Activated T-cell treated with anti-CD3 and anti-CD28 coated beads for 48 hours (primary cell): ENCODE measurements at places on chromosomes 2 and 18.

- DNase-seq = no peak
Measured at GRCh38 chr2:127208313-127208712, 11.8 kb downstream of the CYP27C1 start.

GRCh38 chr2:192196421-192197194 lies 1.9 kb upstream of the TMEFF2 start:
- DNase-seq = no peak

DNA sequence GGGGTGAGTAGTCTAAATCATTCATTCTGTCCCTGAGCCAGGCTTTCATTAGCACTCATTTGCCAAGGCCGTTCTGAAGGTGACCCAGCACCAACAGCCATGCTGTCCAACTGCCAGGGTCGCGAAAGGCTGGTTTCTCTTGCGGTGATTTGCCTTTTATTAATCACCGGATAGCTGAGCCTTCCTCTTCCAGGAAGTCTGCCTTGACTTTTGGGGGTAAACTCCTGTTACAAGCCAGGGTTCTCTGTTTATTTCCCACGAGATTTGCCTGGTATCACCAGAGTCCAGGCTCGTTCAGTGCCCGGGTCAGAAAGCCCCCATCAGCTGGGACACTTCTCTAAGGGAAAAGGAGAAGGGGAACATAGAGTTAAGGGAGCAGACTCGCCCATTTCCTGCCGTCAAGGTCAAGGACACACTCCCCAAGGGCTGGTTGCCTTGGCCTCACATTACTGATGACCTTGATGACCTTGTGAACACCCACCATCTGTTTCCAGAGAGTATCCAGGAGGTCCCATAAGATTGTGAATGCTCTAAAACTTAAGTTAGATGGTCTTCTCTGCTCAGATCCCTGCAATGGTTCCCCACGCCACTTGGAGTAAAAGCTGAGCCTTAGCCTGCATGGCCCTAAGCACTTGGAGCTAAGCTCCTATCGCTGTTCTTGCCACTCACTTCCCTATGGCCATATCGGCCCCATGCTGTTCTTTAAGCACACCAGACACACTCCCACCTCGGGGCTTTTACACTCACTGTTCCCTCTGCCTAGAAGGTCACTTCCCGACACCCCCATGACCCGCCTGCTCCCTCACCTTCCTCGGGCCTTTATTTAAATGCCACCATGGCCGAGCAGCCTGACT lies 118.0 kb upstream of the STPG4 start:
- DNase-seq = no peak

GRCh38 chr2:215002500-215002899 lies 135.9 kb downstream of the ABCA12 start:
- DNase-seq = no peak

GRCh38 chr18:32695534-32695933 lies 77.3 kb downstream of the KLHL14 start:
- DNase-seq = no peak

GRCh38 chr18:78123144-78123909 lies 856.3 kb upstream of the SALL3 start:
- DNase-seq = no peak

GRCh38 chr2:55618025-55618274 lies 528 bp upstream of the PPP4R3B start:
- DNase-seq = no peak

DNA sequence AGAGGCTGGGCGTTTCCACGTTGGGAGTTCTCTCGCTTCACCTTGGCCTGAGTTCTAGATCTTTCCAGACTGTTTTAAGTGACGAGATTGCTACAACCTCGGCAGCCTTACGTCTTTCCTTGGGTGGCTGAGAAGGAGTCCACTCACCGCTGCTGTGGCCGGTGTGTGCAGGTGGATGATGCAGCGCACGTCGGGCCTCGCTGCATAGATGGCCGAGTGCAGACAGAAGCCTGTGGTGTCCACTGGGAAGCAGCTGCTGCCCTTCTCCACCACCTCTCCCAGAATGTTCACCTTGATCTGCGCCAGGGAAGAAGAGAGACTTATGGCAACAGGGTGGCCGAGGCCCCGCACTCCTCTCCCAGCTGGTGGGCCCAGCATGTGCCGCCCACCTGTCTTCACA lies 75.7 kb downstream of the ADD2 start:
- no peak for DNase-seq

GRCh38 chr18:45686891-45687611 lies 36.9 kb upstream of the SLC14A1 start:
- DNase-seq = peak; percentile 27

- DNase-seq = no peak
Measured at GRCh38 chr2:119478188-119478977, 45.9 kb downstream of the SCTR start.

- DNase-seq = no peak
Measured at GRCh38 chr2:176068419-176068832, 15.3 kb downstream of the EVX2 start.

- no peak for DNase-seq
Measured at GRCh38 chr18:22172120-22172582, 2.8 kb downstream of the GATA6 start.

DNA sequence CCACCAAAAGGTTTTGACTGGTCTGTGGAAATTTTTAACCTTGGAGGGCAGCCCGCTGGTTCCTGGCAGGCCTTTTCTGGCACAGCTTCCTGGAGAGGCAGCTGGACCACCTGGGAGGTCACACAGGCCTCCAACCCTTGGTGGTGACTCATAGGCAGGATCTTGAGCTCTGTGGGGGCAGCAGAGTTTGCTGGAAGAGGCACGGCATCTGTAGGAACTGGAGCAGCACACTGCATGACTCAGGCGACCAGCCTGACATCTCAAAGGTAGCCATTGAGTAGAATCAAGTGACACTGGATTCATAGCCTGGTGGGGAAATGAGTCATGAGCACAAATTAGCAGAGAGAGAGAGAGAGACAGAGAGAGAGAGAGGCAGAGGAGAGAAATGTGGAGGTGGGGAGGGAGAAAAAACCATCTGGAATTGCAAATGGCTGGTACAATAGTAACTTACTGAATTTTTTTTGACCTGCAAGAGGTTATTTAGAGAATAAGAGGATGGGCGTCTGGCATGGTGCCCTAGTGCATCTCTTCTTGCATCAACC lies 57.4 kb downstream of the TRPM8 start:
- DNase-seq = peak; percentile 14

- no peak for DNase-seq
Measured at GRCh38 chr2:102975996-102976975, 214.5 kb downstream of the TMEM182 start.

DNA sequence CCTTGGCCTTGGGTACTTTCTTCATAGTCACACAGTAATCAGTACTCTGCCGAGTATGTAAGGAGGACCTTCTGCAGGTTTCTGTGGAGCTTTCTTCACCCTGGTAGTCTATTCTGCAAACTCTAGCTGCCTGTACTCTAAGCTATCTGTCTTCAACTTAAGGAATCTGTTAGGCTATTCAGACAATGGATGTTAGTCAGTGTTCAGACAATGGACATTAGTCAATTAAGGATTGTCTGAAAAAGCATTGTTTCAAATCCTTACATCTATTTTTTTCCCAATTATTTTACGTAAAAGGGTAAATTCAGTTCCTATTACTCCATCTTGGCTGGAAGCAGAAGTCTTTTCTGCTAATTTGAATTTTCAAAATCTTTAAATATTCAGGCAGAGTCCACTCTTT lies 75.7 kb downstream of the WDR7 start:
- DNase-seq = no peak

- no peak for DNase-seq
Measured at GRCh38 chr2:11056614-11057013, 98.7 kb upstream of the SLC66A3 start.

DNA sequence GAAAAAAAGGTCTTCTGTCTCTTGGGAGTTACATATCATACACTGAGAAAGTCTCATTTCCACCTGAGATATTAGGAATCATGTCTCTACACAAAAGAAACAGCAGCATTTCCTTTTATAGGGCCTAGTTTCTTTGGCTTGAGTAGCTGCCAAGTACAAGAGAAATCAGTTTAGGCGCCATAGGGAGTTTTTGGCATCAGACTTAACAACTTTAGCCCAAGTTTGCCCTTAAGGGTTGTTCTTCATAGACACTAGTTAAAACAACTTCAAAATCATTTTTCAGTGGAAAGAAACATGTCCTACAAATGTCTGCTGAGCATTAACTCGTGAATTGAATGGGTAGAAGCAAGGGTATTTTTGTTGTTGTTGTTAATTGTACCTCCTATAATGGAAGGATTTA lies 587.0 kb upstream of the DSEL start:
- DNase-seq = no peak

DNA sequence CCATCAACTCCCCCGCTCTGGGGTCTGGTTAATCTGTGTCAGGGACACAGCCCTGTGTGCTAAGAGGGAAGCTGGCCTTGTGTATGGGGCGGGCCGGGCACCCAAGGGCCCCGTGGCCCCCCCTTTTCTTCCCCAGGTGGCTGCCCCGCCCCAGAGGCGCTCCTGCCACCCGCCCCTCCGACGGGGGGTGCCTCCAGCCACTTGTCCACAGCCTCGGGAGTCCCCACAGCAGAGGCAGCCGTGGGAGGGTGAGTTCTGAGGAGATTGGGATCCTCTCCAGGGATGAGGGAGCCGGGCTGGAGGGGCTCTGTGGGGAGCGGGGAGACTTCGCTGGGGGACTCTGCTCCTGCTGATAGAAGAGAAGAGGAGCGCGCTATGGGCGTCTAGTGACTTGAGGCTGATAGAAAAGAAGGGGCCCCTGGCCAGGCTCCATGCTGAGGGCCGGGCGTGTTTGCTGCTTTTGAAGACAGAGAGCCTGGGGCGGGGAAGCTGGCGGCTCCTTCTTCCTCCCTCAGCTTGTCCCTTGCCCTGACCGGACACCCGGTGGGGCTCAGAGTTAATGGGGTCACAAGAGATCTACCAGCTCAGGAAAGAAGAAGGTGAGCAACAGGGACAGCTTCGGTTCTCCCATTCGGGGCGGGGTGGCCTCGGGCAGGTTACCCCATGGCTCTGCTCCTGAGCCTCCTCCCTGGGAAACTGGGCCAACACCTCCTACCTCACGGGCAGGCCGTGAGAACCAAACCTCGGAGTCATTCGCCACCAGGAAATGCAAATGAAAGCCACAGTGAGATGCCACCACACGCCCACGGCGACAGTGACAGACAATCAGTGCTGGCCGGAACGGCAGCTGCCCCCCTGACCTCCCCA lies 89.4 kb upstream of the TAF1B start:
- DNase-seq = peak; percentile 57

DNA sequence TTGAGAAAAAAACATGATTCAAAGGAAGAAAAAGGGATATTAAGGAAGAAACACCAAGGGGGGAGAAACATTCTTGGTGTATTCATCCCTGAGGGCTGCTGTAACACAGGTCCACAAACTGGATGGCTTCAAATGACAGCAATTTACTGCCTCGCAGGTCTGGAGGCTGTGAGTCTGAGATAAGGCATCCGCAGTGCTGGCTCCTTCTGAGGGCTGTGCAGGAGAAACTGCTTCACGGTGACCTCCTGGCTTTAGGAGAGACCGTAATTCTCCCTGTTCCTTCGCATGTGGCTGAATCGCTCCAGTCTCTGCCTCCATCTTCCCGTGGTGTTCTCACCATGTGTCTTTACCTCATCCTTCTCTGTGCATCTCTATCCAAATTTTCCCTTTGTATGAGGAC lies 490.7 kb downstream of the EIPR1 start:
- no peak for DNase-seq

- DNase-seq = no peak
Measured at GRCh38 chr2:48112911-48113680, 206.8 kb upstream of the FBXO11 start.

DNA sequence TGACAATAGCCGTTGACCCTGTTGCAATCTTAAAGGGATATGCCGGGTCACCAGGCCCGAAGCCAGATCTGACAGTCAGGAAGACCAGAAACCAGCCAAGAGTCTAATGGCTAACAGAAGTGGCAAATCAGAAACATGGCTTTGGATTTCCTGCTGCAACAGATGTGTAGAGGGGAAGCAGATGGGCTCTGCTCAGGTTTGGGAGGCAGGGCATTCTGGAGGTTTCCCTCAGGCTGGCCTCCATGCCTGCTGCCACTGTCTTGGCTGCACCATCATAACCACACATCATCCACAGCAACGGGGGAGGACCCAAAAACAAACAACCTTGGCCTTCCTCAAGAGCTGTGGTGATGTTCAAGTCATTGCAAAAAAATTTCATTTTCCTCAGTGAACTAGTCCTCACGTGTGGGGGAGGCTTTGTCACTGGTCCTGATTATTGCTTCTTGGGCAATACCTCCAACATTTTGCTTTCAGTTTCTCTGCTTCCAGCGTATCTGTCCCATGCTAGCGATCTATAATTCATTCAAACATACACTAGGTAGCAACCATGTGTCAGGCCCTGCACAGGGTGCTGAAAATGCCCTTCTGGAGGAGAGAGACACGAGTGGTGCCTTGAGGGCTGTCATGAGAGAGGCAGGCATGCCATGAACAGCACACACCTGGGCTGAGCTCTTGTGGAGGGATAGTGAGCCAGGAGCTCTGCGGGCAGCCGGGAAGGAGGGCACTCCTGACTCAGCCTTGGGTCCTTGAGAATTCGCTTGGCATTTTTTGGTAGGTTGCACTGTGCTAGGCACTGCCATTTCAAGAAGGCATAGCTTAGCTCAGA lies 48.2 kb upstream of the LGALSL start:
- no peak for DNase-seq

DNA sequence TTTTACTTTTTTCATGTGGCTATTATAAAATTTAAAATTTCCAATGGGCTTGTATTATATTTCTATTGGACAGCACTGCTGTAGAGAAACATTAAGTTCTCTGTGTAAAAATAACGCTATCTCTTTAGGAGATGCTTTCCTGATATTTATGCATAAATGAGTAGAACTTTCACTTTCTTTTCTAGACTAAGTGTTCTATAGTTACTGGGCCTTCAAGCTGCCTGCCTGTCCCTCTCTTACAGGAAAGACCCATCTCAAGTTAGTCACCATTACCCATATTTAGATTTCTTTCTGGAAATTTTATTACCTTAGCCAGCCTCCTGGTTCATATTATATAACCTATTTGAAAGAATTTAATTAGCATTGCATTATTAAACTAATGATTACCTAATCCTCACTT lies 4.8 kb downstream of the ITGA4 start:
- DNase-seq = no peak
